ENCODE measurements at places on chromosomes 2 and 18.

DNA sequence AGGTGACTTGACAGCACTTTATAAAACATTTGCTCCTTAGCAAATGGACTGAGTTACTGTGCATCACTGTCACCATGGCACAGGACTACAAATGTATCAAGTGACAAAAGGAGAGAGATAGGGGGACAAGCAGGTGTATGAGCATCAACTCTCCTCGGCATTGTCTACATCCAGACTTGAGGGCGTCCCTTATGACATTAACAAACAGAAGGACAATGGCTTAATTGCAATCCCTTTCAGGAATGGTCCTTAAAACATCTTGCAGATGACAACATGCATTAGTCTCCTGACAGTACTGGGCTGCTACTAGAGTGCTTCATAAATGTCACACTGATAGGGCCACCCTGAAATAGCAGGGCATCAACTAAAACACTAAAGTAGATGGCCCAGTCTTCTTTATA is 198.8 kb downstream of the PDE1A start:
- no peak for DNase-seq

- DNase-seq, result peak; percentile 68
Measured at GRCh38 chr18:9380621-9381395, 46.2 kb downstream of the TWSG1 start.

GRCh38 chr2:239910404-239910803 is 114.7 kb downstream of the NDUFA10 start:
- DNase-seq, result no peak

DNA sequence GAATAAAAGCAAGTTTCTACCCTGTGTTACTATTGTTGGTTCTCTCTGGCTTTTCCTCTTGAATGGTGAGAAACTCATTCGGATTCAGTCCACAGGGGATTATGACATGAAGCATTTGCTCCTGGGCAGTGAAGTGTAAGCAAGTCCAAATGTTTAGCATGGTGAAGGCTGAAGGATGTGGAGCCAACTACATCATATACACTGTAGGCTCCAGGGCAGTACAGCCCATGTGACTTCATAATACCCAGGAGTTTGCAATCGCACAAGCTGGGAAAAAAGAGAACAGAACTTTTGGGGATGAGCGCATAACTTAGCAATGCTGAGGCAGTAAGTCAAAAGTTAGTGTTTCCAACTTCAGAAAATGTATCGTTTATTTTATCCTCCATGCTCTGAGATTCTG is 695.7 kb upstream of the POU3F3 start:
- DNase-seq, result no peak

- DNase-seq, result no peak
Measured at GRCh38 chr2:174740721-174741120, 23.6 kb downstream of the CHRNA1 start.

Data from cerebellar nuclear complex (tissue), 1 donor.